Ascending aorta (tissue), 2 donors: ENCODE measurements at places on chromosomes 1 and 21.

- no peak for DNase-seq
Measured at GRCh38 chr1:222424826-222425225, 123.1 kb downstream of the HHIPL2 start.

DNA sequence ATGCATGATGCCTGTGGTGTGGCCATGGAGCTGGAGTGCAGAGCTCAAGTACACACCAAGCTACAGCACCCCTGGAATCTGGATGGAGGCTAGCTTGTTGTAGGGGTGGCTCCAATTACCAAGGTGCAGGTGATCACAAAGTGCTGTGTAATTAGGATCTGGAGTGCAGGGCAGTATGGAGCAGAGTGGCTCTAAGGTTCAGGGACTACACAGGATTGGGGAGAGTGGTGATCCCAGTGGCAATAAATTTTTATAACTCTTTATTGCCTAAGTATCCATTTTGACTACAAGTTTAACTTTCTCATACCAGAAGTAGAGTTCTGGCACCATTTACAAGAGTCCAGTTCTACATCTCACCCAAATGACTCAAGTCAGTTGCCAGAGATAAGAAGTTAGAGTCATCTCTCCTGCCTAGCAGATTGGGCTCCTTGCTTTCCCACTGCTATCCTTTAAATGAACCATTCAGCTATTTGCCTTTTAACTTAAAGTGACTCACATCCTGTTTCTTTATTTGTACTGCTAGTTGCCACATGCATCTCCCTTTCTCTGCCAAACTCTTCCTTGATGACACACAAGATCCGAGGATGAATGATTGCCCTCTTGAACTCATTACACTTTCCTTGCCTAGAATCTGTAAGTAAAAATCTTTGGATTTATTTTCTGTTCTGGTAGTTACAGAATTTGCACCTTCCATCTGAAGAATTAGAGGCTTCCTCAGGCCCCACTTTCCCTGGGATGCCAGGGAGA is 427.2 kb downstream of the KCNT2 start:
- no peak for DNase-seq

DNA sequence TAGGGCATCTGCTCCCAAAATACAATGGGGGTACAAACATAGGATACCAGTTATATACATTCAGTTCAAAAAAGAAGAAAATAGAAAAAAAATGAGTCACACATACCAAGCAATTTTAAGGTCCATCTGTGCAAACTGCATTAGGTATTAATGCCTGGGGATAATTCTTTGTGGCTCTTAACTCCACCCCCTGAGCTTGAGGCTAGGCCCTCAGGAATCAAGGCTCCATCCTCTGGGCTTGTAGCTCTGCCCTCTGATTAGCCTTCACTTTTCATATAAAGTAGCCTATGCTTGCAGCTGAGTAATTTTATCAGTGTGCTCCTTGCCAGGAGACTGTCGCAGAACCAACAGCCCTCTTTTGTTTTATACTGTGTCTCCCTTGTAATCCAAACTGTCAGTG is 69.9 kb upstream of the BACE2 start:
- DNase-seq = no peak

DNA sequence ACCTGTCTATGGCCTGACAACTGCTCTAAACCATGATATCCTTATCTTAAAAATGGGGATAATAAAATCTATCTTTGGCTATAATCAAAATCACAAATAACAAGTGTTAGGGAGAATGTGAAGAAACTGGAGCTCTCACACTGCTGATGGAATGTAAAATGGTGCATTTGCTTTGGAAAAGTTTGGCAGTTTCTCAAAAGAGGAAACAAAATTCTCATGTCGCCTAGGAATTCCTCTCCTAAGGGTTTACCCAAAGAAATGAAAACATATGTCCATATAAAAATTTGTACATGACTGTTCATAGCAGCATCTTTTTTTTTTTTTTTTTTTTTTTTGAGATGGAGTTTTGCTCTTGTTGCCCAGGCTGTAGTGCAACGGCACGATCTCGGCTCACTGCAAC is 64.3 kb downstream of the ZNF281 start:
- no peak for DNase-seq
